Activated CD8-positive, alpha-beta memory T cell treated with anti-CD3 and anti-CD28 coated beads for 4 hours (primary cell): ENCODE measurements at places on chromosomes 2 and 18.

DNA sequence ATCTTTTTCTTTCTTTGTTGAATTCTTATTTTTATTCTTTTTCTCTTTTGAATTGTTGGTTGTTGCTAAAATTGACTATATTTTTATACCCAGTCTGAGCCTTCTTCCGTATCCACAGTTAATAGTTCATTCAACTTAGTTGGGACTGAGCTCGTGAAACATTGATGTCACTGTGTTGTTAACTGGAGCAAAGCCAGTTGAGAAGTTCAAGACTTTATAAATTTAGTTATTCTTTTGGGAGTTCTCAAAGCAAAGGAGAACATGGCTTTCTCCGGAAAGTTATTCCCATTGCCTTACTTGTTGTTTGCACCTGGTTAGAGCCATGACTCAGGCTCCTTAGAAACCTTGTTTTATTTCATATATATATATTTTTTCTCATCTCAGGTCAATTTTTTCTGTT, 8.8 kb downstream of the CTLA4 start:
- no peak for DNase-seq

DNA sequence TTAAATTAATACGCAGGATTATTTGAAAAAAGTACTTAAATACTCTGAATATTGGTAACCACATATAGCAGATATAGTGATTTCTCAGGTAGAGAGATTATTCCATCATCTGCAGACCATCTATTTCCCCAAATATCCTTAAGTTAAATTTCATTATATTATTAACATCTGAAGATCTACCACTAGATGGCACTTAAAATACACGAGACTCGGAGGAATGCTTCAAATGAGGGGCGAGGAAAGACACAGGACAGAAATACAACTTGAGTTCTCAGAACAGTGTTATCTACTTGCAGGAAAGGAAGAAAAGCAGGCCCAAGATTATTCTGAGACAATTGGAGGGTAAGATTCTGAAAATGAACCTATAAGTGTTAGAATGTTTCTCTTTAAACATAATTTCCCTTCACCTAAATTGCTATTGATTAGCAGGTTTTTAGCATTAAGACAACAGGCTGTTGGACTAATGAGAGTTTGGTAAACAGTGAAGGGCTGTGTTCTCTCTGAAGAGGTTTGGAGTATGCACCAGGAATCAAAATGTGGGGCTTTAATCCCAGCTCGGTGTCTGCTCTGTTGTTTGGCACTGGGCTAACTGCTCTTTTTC, 76.9 kb upstream of the GCFC2 start:
- DNase-seq: no peak

DNA sequence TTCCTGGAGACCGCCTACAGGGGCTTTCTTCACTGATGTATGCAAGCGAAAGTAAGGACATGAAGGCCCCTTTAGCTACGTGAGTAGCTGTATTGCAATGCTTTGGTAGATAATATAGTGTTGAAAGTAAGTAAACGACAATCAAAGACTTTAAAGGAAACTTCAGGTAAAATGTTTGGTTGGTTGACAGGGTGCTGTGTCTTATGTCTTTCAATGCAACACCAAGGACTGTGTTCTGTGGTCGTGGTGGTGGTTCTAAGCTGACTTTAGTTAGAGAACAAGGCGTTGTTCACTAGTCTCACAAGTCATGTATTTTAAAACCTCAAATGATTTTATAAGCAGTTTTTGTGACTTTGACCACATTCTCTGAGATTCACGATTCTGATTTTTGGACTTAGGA, 58.0 kb upstream of the CABYR start:
- DNase-seq: no peak

- DNase-seq: no peak
Observed at GRCh38 chr18:59481436-59481835, 122.4 kb upstream of the LMAN1 start.

- DNase-seq: no peak
Observed at GRCh38 chr2:5696945-5697521, 4.8 kb downstream of the SOX11 start.

GRCh38 chr2:190511104-190511503, 23.4 kb downstream of the NEMP2 start:
- DNase-seq: no peak

DNA sequence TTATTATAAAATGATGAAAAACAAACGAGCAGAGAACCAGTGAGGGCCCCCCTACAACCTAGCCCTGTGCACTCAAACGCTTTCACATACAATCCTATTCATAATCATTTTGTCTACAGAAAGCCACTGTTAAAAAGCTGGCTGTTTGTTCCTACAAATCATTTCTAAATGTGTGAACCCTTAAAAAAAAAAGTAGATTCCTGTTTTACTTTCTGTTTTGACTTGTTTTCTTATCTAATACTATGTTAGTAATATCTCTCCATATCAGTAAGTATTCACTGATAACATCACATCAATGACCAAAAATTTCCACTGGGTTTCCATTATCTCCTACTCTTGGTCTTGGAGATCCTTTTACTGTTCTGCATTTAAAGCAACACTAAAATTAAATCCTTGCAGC, 128.8 kb upstream of the TTC39C start:
- DNase-seq: no peak

DNA sequence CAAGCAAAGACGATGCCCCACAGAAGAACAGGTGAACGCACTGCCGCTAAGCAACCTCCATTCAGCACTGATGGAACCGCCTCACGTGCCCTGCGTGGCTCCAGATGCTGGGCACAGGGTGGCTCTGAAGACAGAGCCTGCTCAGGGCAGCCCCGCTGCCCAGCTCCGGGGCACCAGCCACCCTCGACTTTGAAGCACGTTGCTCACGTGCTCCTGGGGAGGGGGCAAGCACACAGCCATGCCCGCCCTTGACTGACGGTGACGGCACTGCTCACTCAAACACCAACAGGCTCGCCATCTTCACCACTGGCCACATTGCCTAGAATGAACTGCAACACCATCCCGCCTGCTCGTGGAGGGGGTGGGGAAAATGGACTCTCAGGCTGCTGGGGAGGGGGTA, 251.3 kb downstream of the HDAC4 start:
- no peak for DNase-seq

DNA sequence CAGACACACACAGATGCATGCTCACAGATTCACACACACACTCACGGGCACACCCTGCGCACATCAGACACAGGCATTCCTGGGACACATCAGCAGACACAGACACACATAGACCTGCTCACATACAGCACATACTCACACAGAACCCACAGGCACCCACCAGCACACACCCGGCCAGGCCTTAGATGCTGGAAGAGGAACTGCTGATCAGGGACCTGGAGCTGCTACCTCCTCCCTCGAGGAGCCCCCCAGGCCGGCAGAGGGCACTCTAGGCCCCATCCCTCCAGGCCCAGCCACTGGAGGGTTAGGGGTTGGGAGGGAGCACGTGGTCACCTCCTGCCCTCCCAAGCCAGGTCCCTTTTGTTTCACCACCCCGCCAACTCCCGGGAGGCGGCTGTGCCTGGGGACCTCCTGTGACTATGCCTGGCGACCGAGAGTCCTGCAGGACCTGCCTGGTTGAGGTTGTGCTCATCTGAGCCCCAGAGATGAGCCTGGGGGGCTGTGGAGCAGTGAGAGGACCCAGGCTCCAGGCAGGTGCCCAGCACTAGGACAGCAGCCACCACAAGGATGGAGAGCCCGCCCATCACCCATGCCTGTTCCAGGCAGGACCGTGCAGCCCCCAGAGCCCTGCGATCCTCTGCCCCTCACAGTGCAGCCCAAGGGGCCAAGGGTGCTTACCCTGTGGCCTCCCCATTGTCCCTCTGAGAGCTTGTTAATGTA, 21.0 kb upstream of the PTMA start:
- peak; percentile 46 for DNase-seq

- peak; percentile 66 for DNase-seq
Observed at GRCh38 chr18:79394534-79395307, 1.0 kb upstream of the NFATC1 start.

- peak; percentile 22 for DNase-seq
Observed at GRCh38 chr18:59837586-59837985, 62.2 kb upstream of the PMAIP1 start.

GRCh38 chr18:3782901-3783300, 332.9 kb downstream of the TGIF1 start:
- DNase-seq: no peak

- DNase-seq: no peak
Observed at GRCh38 chr18:9808295-9809241, 77.2 kb upstream of the TXNDC2 start.

GRCh38 chr2:226956659-226957058, 120.8 kb downstream of the RHBDD1 start:
- DNase-seq: no peak

GRCh38 chr2:233761040-233761769, 1.1 kb downstream of the UGT1A1 start:
- no peak for DNase-seq
